ENCODE measurements at places on chromosomes 13 and 19.

- DNase-seq = no peak
Measured at GRCh38 chr13:102484329-102484728, 82.5 kb upstream of the FGF14 start.

DNA sequence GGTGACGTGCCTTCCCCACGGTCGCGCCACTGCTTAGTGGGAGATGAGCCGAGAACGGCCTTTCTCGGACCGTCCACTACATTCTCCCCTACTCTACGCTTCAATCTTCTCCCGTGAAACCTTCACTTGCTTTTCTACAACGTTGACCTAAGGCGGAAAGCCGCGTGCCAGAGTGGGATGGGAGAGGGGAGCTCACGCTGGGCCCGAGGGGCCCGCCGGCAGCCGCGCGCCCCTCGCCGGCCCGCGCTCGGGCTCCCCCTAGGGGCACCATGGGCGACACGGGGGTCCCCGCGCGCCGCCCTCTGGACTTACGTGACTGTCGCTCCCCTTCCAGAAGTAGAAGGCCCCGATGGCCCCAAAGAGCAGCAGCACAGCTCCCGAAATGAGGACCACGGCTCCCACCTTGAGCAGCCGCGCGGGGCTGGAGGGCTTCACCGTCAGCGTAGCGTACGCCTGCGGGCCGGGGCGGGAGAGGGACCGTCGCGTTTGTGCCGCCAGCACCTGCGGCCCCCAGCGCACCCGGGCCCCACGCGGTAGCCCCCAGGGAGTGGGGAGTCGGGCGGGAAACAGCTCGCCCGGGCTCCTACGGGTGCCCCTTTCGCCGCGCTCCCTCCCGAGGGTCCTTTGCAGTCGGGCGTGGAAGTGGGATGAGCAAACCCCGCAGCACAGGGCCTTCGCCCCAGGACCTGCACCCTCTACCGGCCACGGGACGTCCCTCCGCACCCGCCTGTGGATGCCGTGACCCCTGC is 727 bp downstream of the CNMD start:
- no peak for DNase-seq

GRCh38 chr19:1163934-1164683 is 10.0 kb downstream of the SBNO2 start:
- no peak for DNase-seq

DNA sequence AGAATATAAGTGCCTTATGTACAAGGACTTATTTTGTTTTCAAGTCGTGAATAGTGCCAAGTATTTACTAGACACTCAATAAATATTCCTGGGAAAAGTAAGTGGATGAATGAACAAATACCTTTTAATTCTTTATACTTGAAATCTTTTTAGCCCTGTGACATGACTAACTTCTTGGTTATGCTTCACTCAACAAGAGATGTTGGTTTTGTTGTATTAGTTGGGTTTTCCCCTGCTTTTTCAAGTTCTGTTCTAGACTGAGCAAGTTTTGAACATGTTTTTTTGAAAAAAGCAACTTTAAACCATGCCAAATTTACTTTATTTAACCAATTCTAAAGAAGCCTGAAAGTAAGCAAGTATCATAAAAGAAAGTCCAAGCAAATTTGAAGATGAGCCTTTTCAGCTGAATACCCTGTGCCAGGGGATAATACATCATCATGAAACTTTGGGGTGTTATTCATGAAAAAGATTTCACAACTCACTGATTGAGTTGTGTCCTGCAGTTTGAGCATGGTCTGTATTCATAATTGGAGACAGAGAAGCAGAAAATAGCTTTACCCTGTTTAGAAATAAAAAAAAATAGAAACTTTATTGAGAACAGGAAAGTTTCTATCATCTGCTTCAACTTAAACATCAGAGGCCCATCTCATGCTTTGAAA is 11.1 kb downstream of the LMO7 start:
- DNase-seq = no peak

DNA sequence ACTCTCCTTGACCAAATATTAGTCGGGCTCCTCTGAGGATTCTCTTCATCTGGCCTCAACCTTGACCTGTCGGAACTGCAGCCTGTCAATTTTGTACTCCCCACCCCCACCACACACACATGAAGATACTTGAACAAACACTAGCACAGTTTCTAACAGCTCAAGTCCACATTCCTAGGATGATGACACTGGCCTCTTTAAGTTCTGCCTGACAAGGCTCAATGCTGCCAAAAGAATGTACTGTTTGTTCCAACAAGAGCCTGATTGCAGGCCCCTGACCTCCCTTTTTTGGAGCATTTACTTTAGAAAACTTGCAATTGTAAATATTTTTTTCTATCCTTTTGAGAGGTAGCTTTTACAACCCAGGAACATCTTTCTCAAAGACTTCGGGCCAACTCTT is 169.2 kb upstream of the IRS2 start:
- DNase-seq = no peak

- no peak for DNase-seq
Measured at GRCh38 chr13:39971526-39971925, 316.1 kb downstream of the COG6 start.

- DNase-seq = no peak
Measured at GRCh38 chr19:38583219-38583984, 34.4 kb downstream of the MAP4K1 start.

- DNase-seq = no peak
Measured at GRCh38 chr13:53612200-53612599, 583.6 kb downstream of the OLFM4 start.
